Fibroblast of skin of right biceps (primary cell): ENCODE measurements at places on chromosomes 13 and 19.

DNA sequence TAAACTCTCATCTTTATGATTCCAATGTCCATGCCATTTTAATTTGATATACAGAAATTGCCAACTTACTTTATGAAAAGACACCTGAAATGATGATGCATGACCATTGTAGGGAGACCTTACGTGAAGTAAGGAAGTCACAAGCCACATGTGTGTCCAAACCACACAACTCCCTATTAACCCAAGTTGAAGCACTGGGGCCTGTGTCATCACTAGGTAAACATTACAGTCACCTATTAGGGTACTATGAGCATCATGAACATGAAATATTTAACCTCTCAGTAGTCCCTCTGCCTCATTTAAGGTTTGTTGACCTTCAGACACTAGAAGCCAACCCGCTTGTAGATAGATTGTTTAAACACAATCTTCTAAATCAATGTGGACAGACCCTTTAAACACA is 576.9 kb downstream of the IRS2 start:
- no peak for DNase-seq

- no peak for DNase-seq
These were observed 149 bp downstream of the MED26 start for GRCh38 chr19:16627928-16628182.

GRCh38 chr13:44171156-44171555 is 202.5 kb upstream of the SERP2 start:
- DNase-seq = no peak

DNA sequence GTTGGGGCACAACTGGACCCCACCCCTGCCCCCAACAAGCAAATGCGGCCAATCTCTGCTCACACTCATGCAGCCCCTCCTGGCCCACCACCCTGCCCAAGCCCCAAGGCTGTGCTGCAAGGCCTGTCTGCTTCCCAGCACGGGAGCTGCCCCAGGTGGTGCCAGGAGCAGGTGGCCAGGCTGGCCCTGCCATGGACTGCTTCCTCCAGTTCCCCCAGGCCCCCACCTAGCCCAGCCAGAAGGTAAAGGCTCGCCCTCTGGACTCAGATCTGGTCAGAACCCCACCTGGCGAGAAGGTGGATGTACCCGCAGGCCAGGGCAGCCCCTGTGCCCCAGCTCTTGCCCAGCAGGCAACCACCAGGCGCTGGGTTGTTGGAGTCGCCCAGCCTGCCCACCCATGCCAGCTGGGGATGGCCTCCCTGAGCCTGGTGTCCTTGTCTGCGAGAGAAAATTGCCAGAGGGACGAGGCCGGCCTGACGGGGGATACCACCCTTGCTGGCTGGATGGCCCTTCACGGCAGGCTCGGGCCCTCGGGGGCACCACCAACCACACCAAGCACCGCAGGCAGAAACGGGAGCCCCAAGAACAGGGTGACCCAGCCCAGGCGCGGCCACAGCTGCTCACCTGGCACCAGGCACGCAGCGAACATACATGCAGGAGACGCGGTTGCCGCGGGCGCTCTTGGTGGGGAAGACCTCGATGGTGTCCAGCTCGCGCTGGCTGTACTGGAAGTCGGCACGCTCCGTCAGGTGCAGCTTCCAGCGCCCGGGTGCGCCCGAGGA is 4.5 kb downstream of the ABHD17A start:
- no peak for DNase-seq

DNA sequence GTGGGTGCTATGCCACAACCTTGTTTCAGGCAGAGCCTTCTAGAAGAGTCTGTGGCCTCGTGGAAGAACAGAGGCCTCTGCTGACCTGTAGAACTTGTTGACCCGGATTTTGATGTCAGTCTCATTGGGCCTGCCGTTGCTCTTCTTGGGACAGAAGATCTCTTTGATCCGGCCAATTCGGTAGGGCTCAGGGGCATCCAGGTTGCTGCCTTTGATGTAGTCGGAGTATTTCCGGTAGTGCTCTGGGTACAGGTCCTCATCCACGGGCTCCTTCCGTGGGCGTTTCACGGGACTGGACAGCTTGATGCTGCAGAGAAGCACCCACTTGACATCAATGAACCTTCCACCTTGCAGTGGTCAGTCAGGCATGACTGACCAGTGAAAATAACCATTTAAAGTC is 24.0 kb upstream of the EIF3G start:
- no peak for DNase-seq

DNA sequence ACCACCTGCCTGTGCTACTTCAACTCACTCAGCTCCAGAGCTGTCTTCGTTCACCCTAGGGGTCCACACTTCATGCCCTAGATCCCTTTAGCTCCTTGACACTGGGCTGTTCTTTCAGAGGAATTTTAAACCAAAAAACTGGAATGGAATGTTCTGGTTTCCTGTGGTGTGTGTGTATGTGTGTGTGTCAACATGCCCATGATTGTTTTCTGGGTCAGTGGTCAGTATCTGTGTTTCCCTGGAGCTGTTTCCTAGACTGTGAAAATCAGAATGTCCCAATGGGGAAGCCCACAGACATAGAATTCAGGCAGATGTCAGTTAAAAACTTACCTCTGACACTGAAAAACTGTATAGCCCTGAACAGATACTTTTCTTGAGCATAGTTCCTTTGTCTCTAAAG is 1.3 kb downstream of the PMIS2 start:
- no peak for DNase-seq
